ENCODE measurements at places on chromosomes 2 and 18. TPM values are rescaled to one million over a fixed set of nuclear protein-coding genes. Genes with fewer than 3 reads are reported as not detected.

GRCh38 chr18:33334781-33335180, 105.7 kb downstream of the CCDC178 start:
- no peaks in the 10 kb centered on the region for H3K27me3 ChIP-seq
- H3K27ac ChIP-seq: no peak overlapping the region
- H3K4me1 ChIP-seq: no peaks in the 10 kb centered on the region
- DNase-seq: no peak
- H3K4me3 ChIP-seq: no peak overlapping the region

The IL36RN gene
- total RNA-seq: not detected

DNA sequence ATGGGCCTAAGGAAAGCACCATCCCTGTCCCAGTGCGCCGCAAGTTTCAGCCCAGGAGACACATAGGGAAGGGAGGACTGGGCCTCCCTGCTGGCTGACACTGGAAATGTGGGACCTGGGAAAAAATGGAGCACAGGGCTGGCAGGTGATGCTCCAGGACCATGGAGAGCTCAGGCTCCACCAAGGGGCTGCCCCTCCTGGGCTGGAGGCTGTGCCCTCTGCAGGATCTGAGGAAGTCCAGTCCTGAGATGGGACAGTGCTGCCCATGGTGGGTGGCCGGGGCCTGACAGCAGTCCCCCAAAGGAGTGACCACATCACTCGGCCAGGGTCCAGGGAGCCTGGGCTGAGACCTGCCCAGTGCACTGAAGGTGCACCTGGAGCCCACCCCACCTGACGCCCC, 108.6 kb upstream of the TEKT4 start:
- no peaks in the 10 kb centered on the region for H3K36me3 ChIP-seq
- H3K4me1 ChIP-seq: no peaks in the 10 kb centered on the region
- no peaks in the 10 kb centered on the region for H3K27me3 ChIP-seq
- peak; percentile 5 for DNase-seq
- H3K27ac ChIP-seq: no peak overlapping the region

GRCh38 chr2:134689315-134689714, 29.5 kb downstream of the TMEM163 start:
- no peak overlapping the region for H3K4me3 ChIP-seq
- no peak overlapping the region for H3K27ac ChIP-seq
- H3K36me3 ChIP-seq: no peaks in the 10 kb centered on the region
- no peaks in the 10 kb centered on the region for H3K4me1 ChIP-seq
- no peaks in the 10 kb centered on the region for H3K27me3 ChIP-seq

DNA sequence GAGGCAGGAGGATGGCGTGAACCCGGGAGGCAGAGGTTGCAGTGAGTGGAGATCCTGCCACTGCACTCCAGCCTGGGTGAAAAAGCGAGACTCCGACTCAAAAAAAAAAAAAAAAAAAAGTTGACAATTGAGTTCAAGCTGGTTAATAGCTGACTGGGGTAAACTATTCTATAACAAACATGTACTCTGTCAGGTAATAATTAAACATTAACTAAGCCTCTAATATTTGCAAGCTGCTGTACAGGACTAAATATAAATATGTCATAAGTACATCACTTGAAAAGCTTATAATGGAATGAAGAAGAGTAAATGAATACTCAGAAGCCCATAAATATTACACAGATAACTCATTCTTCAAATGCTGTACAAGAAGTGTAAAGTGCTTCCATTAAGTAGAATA, 190.4 kb upstream of the CRIM1 start:
- no peaks in the 10 kb centered on the region for H3K27me3 ChIP-seq
- no peak overlapping the region for H3K4me3 ChIP-seq
- H3K4me1 ChIP-seq: no peaks in the 10 kb centered on the region
- H3K27ac ChIP-seq: no peak overlapping the region

- H3K4me3 ChIP-seq: no peak overlapping the region
- H3K36me3 ChIP-seq: no peaks in the 10 kb centered on the region
- DNase-seq: peak; percentile 47
- H3K27ac ChIP-seq: no peak overlapping the region
These were observed 65.2 kb upstream of the FIGN start for GRCh38 chr2:163800951-163801381.

The INSIG2 gene
- 21.0 TPM for total RNA-seq
